ENCODE measurements at places on chromosomes 3 and 15.

- DNase-seq, result no peak
Measured at GRCh38 chr3:118740722-118741290, 293.8 kb downstream of the IGSF11 start.

GRCh38 chr3:65751123-65751700, 287.5 kb downstream of the MAGI1 start:
- no peak for DNase-seq

DNA sequence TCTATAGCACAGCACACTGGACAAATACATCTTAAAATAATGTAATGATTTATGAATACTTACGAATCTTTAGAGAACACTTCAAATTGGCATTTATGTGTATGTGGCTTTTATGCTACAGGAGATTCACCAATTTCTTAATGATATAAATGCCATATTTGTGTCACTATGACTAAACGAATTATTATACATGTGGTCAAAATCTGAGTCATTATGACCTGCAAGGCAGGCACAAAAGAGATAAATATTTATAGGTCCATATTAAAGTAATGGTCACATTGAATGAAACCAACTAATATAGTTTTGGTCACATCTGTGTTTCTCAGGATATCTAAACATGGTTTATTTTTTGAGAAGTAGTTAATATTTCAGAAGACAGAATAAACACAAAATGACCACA, 232.3 kb upstream of the SEMA6D start:
- DNase-seq, result no peak

- no peak for DNase-seq
Measured at GRCh38 chr15:90306560-90306959, 41.1 kb downstream of the NGRN start.

Data from C1 segment of cervical spinal cord (tissue), 14 donors.